ENCODE measurements at places on chromosomes 16 and 17.

DNA sequence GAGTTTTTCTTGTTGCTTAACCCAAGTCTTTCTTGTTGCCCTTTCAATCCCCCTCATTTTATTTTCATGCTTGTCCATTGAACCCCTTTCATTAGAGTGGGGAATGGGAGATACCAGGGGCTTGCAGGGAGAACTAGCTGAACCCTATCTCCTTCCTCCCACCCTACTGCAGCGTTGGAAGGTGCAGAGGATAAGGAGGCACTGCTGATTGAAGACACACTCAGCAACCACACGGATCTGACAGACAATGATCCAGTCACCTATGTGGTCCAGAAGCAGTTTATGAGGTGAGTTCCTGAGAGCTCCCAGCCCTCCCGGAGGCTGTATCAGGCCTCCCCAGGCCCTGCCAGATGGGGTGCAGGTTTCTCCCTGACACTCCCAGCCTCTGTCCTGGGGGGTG lies 32.5 kb downstream of the ANKRD40 start:
- peaks cover 12% of the 10 kb centered on the region for H3K27me3 ChIP-seq
- DNase-seq: no peak
- H3K4me1 ChIP-seq: no peaks in the 10 kb centered on the region
- H3K4me3 ChIP-seq: no peak overlapping the region

DNA sequence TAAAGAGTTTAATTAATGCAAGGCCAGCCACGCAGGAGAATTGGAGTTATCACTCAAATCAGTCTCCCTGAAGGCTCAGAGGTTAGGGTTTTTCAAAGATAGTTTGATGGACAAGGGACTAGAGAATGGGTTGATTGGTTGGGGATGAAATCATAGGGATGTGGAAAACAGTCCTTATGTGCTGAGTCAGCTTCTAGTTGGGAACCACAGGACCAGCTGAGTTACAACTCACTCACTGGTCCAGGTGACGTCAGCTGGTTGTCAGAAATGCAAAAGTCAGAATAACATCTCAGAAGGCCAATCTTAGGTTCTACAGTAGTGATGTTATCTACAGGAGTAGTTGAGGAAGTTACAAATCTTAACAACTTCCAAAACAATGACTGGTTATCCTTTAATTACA lies 47.6 kb downstream of the CPD start:
- DNase-seq: no peak
- no peak overlapping the region for H3K4me3 ChIP-seq

DNA sequence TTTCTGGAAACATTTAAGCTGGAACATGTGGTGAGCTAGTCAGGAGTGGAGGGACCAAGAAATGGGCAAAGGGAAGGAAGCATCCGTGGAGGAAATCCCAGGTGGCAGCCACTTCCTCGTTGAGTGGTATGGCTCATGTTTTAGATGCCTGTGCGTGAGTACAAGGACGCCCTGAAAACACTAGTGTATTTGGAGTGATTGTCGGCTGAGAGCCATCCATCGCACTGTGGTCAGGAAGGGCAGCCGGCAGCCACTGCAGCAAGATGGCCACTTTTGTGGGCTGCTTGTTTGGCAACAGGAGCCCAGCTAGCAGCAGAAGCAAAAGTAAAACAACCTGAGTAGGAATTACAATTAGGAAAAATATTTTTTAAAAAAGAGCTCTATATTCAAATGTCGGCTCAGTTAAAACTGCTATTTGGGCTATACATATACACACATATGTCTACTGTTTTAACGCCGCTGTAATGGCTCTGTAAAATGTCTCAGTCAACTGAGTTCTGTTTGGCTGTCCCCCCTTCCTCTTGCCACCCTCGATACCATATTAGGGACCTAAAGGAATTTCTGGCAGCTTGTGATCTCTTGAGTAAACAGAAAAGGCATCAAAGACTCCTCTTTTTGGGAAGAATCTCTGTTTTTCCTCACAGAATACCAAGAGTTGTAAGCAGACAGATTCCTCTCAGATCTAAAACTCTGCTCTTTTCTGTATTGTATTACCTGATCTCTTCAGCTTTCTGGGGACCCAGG lies 39.2 kb downstream of the BRD7 start:
- peaks cover 80% of the 10 kb centered on the region for H3K36me3 ChIP-seq
- no peak for DNase-seq
- no peak overlapping the region for H3K4me3 ChIP-seq

DNA sequence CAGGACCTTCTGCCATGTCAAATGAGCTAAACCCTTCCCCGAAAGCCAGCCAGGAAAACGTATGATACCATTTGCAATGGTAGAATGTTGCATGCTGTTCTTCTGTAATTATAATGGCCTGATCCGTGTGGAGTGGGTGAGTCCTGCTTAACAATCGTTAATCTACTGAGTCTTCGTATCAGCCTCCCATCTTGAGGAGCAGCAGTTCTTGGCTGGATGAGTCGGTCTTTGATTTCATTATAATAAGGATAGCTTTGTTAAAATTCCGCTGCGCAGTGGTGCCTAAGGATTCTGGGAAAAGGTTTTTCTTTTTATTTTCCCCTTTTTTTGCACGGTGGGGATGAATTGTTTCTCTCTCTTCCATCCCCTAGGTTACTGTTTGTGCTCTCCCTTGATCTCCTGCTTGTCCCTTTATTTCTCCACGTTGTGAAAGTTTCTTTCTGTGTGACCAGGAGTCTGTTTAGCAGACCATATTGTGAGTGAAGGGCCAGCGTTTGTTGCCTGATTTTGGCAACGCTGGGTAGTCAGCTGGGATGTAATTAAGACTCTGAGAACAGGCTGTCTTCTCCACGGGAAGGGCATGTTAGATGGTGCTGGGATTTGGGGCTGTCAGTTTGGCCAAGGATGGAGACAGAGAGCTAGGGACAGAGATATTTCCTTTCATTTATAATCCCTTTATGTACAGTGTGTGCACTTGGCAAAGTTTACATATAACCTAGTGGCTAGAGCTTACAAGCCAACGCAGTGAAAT lies 263.0 kb downstream of the FTO start:
- H3K27ac ChIP-seq: no peak overlapping the region
- no peak overlapping the region for H3K4me3 ChIP-seq
- no peak for DNase-seq
- H3K27me3 ChIP-seq: no peaks in the 10 kb centered on the region
- peaks cover 6% of the 10 kb centered on the region for H3K4me1 ChIP-seq

GRCh38 chr17:17134957-17135333 lies 71.2 kb downstream of the PLD6 start:
- no peak overlapping the region for H3K27ac ChIP-seq
- no peaks in the 10 kb centered on the region for H3K27me3 ChIP-seq
- peaks cover 11% of the 10 kb centered on the region for H3K36me3 ChIP-seq
- no peak overlapping the region for H3K4me3 ChIP-seq
- DNase-seq: no peak

GRCh38 chr17:4536742-4537411 lies 18.3 kb downstream of the MYBBP1A start:
- no peaks in the 10 kb centered on the region for H3K4me1 ChIP-seq
- peaks cover 7% of the 10 kb centered on the region for H3K27me3 ChIP-seq
- peaks cover 4% of the 10 kb centered on the region for H3K36me3 ChIP-seq
- DNase-seq: no peak
- no peak overlapping the region for H3K27ac ChIP-seq

GRCh38 chr16:48076455-48077012 lies 79.3 kb downstream of the ABCC12 start:
- H3K4me1 ChIP-seq: no peaks in the 10 kb centered on the region
- no peak overlapping the region for H3K4me3 ChIP-seq
- no peak for DNase-seq
- H3K27me3 ChIP-seq: peaks cover 9% of the 10 kb centered on the region
- no peaks in the 10 kb centered on the region for H3K36me3 ChIP-seq
- H3K27ac ChIP-seq: no peak overlapping the region

- H3K27ac ChIP-seq: peak overlapping the region; percentile 96
- no peaks in the 10 kb centered on the region for H3K27me3 ChIP-seq
- peak overlapping the region; percentile 67 for H3K4me3 ChIP-seq
- peaks cover 56% of the 10 kb centered on the region for H3K4me1 ChIP-seq
These were observed 365.6 kb downstream of the SLC39A11 start for GRCh38 chr17:72726936-72727335.

- H3K27ac ChIP-seq: peak overlapping the region; percentile 1
- no peak for DNase-seq
- no peaks in the 10 kb centered on the region for H3K27me3 ChIP-seq
- peak overlapping the region; percentile 19 for H3K4me3 ChIP-seq
- H3K4me1 ChIP-seq: peaks cover 60% of the 10 kb centered on the region
These were observed 3.5 kb upstream of the CDC6 start for GRCh38 chr17:40284085-40284713.

- peaks cover 4% of the 10 kb centered on the region for H3K4me1 ChIP-seq
- no peak overlapping the region for H3K27ac ChIP-seq
- H3K4me3 ChIP-seq: no peak overlapping the region
- DNase-seq: no peak
These were observed 26.0 kb downstream of the ERCC4 start for GRCh38 chr16:13945744-13946485.

DNA sequence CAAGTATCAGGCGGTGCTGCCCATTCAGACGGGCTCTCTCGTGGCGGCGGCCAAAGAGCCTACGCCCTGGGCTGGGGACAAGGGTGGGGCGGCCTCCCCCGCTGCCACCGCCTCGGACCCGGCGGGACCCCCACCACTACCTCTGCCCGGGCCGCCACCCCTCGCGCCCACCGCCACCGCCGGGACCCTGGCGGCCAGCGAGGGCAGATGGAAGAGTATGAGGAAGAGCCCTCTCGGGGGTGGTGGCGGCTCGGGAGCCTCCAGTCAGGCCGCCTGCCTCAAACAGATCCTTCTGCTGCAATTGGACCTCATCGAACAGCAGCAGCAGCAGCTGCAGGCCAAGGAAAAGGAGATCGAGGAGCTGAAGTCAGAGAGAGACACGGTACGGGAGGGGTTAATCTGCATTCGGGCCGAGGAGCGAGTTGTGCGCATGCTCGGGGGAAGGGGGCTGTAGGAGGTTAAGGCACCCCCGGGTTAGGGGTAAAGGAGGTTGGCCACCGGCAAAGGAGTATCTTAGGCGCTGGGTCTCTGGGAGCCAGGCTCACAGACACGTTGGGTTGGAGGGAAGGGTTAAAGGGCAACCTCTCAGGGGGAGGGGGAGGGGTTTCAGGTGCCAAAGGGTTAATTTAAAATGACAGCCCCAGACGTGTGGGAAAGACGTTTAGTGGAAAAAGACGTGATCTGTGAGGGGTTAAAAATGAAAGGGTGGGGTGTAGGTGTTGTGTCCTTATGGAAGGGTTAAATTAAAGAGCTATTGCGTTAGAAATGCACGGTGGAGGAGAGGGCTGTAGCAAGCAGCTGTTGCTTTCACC lies 1.4 kb downstream of the MSL1 start:
- H3K27ac ChIP-seq: peak overlapping the region; percentile 86
- H3K27me3 ChIP-seq: no peaks in the 10 kb centered on the region
- DNase-seq: peak; percentile 67
- H3K36me3 ChIP-seq: peaks cover 43% of the 10 kb centered on the region

DNA sequence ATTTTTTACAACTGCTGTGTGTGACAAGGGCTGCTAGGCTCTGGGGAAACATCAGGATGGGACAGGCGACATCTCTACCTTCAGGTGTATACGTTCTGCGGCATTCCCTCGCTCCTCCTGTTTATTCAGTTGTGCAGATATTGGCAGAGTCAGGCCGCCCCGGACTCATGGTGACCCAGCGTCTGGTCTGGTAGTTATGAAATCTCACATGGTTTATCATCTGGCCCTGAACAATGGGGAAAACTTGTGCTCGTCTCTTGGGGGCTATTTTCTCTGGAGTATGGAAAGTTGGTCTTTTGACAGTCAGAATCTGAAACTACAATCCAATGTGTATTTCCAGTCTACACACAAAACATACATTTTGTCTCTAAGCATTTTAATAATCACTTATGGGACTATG lies 3.3 kb downstream of the MARCHF10 start:
- H3K4me3 ChIP-seq: no peak overlapping the region
- no peaks in the 10 kb centered on the region for H3K4me1 ChIP-seq
- no peak for DNase-seq
- H3K36me3 ChIP-seq: no peaks in the 10 kb centered on the region

DNA sequence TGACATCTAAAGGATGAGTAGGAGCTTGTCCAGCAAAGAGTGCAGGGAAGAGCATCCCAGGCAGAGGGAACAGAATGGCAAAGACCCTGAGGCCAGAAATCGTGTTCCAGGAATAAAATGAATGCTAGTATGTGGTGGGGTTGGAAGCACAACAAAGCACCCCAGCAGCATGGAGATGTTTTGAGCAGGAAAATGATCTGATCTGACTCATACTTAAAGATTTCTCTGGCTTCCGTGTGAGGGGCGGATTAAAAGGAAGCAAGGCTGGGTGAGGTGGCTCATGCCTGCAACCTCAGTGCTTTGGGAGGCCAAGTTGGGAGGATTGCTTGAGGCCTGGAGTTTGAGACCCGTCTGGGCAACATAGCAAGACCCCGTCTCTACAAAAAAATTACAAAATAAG lies 2.3 kb downstream of the SLC5A11 start:
- no peaks in the 10 kb centered on the region for H3K27me3 ChIP-seq
- no peak overlapping the region for H3K27ac ChIP-seq
- H3K4me3 ChIP-seq: no peak overlapping the region
- no peaks in the 10 kb centered on the region for H3K36me3 ChIP-seq
- DNase-seq: no peak
- H3K4me1 ChIP-seq: peaks cover 23% of the 10 kb centered on the region

- no peak overlapping the region for H3K27ac ChIP-seq
- no peaks in the 10 kb centered on the region for H3K36me3 ChIP-seq
- H3K4me3 ChIP-seq: no peak overlapping the region
These were observed 384.3 kb downstream of the RBFOX1 start for GRCh38 chr16:7716660-7717550.

- H3K36me3 ChIP-seq: no peaks in the 10 kb centered on the region
- H3K4me3 ChIP-seq: no peak overlapping the region
- no peak overlapping the region for H3K27ac ChIP-seq
- no peaks in the 10 kb centered on the region for H3K4me1 ChIP-seq
- DNase-seq: no peak
These were observed 232.1 kb downstream of the C16orf78 start for GRCh38 chr16:49605536-49606254.

DNA sequence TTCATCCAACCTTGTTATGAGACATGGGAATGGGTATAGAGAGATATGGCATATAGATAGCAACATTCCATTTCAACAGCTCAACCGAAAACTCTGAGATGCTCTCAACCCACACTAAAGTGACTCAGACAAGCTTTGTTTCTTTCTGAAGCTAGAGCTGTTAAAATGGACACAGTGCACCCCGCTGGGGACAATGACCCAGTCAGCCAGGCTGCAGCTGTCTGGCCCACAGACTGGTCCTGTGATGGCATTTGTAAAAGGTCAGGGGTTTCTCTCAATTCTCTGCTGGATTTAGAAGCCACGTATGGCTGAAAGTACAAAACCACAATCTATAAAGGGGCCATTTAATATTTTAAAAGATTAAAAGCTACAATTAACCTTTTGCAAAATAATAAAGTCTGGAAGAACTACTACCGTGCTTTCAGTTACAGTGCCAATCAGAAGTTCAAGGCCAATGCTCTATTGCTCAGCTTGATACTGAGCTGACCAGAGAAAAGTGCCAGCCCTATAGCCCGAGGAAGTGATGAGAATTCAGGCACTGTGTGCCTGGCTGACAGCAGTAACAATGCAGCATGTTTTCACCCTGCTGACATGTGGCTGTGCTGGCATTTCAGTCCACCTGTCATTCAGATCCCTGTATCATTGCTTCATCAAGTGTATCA lies 60.2 kb downstream of the TEX2 start:
- H3K27ac ChIP-seq: no peak overlapping the region
- H3K27me3 ChIP-seq: no peaks in the 10 kb centered on the region
- peaks cover 13% of the 10 kb centered on the region for H3K4me1 ChIP-seq
- no peaks in the 10 kb centered on the region for H3K36me3 ChIP-seq

Measured in activated CD4-positive, alpha-beta memory T cell treated with anti-CD3 and anti-CD28 coated beads, Interleukin-2, amount 10 ng/mL, durations not matched to agents 7 days and 5 days (primary cell).